Stimulated activated CD4-positive, alpha-beta T cell treated with anti-CD3 and anti-CD28 coated beads, Interleukin-1b, Interleukin-23, amount 100 ng/mL, for 1 hour (primary cell): ENCODE measurements at places on chromosomes 7 and 10.

- no peak for DNase-seq
Measured at GRCh38 chr7:16606704-16607103, 38.9 kb downstream of the ANKMY2 start.

GRCh38 chr7:45990276-45990675 lies 69.2 kb upstream of the IGFBP3 start:
- DNase-seq, result no peak

GRCh38 chr7:157923903-157924630 lies 587.3 kb downstream of the DNAJB6 start:
- no peak for DNase-seq

- no peak for DNase-seq
Measured at GRCh38 chr10:71597821-71598498, 121.6 kb downstream of the C10orf105 start.

DNA sequence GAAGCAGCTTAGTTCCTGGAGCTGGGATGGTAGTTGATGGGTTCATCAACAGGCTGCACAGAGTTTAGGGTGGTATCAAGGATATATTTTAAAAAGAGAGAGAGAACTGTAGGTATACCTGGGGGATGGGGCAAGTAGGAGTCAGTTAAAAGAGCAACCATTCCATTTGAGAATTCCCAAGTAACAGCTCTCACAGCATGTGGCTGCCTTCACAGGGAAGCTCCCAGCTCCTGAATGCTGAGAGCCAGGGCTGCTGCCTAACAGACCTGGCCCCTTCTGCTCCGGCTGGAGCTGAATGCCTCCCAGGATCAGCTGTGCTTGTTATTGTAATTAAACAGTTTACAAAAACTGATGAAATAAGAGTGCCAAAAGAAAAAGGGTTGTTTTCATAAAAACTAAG lies 58.8 kb upstream of the GPR26 start:
- no peak for DNase-seq

- DNase-seq, result no peak
Measured at GRCh38 chr7:131935180-131935579, 378.8 kb upstream of the PODXL start.

GRCh38 chr10:28922127-28922526 lies 244.8 kb downstream of the BAMBI start:
- no peak for DNase-seq

- no peak for DNase-seq
Measured at GRCh38 chr7:50227726-50228125, 76.8 kb upstream of the IKZF1 start.

DNA sequence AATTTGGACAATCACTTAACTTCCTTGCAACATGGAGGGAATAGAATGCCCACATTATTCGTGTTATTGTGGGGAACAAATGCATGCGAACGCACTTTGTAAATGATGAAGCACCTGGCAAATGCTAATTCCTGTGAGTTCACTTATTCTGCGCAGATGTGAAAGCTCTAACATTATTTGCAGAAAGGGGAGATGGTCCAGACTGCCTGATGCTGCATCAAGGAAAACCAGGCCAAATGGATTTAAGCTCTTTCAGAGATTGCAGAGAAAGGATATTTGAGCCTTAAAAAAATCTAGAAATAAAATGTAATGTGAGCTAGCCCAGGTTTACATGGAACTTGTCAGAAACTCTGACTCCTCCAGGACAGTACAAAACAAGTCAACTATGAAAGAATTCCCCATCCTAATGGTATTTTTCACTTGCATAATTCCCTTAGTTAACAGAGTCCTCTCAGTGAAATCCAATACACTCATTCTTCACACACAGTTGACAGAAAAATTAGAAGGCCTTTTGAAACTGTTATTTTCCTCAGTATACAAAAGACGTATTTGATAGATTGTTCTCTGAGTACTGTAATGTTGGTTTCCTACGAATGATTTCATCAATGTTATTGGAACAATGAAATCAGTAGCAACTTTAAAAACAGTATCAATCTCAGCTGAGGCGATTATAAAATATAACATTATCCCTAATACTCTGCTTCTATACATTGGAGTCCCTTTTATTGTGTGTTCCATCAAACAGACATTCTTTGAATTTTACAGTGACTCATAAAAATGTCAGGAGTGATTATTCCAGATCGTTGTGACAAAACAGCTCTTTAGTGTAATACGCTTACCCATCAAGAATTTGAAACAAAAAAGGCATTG lies 136.3 kb upstream of the ANK3 start:
- DNase-seq, result no peak

GRCh38 chr7:18778594-18778993 lies 283.0 kb downstream of the HDAC9 start:
- DNase-seq, result no peak

DNA sequence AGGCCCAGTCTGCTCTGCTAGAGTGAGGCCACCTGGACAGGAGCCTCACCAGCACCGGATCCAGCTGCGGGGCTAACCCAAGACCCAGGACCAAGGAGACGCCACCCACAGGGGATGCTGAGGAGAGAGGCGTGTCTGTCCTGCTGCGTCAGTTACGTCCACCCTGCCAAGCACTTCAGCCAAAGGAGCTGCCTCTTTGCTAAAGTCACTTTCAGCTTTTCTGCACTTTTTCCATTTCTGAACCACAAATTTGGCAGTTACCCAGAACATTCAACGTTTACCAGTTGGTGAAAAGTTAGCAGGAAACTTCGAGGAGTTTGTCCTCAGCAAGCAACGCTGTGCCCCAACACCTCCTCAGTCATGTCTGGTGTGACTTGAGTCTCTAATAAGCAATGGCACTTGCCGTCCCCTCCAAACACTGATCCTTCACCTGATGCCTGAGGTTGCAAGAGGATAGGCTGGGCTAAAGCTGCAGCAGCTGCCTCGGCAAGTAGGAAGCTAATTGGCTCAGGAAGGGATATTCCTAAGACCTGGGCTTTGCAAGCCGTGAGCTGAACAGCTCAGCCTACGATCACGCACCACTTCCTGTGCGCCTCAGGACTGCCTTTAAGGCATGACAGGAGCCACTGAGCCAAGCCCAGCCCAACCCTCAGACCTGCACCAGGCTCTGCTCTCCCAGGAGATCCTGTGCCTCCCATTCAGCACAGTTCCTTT lies 40.1 kb downstream of the KCNH2 start:
- no peak for DNase-seq

GRCh38 chr10:108132303-108132702 lies 967.8 kb upstream of the SORCS1 start:
- DNase-seq, result no peak

GRCh38 chr10:94878649-94879048 lies 59.8 kb upstream of the CYP2C9 start:
- no peak for DNase-seq

- DNase-seq, result no peak
Measured at GRCh38 chr7:122310119-122311021, 5.8 kb upstream of the FEZF1 start.

DNA sequence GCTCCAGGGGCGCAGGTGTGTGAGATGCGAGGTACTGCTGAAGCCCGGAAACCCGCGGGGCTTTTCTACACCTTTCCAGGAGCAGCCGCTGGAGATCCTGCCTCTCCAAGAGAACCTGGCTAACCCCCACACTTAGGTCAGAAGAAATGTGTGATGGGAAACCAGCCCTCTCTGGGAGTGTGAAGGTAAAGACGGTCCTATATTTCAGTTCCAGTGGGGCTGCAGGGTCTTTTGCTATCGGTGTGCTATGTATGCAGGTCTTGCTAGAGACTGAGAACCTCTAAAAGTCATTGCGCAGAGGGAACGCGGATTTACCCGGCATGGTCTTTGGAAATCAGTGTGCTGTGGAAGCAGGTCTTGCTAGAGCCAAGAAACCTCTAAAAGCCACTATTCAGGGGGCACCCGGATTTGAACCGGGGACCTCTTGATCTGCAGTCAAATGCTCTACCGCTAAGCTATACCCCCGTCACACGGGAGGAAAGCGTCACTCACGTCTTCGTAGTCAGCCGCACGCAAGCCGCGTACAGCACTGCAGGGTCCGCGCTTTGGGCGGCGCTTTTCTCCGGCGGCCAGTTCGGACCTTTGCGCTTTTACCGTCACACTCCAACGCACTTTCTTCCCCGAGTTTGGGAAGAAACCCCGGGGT lies 46.0 kb downstream of the ZNF777 start:
- no peak for DNase-seq

DNA sequence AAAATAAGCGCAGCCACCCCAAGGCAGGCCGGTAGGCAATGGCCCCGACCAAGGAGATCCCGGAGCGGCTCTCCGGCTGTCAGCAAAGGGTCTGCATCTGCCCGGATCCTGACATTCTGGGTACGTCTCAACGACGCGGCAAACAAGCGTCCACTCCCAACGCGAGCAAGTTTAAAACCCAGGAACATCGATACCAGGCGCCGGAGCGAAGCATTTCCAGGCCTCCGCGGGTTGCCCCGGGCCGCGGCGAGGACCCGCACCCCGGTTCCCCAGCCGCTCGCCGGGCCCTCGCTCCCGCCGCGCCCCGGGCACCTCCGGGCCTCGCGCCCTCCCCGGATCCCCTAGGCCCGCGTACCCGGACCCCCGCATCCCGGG lies 453 bp downstream of the URGCP start:
- no peak for DNase-seq

GRCh38 chr10:73084209-73084608 lies 12.5 kb downstream of the P4HA1 start:
- no peak for DNase-seq

DNA sequence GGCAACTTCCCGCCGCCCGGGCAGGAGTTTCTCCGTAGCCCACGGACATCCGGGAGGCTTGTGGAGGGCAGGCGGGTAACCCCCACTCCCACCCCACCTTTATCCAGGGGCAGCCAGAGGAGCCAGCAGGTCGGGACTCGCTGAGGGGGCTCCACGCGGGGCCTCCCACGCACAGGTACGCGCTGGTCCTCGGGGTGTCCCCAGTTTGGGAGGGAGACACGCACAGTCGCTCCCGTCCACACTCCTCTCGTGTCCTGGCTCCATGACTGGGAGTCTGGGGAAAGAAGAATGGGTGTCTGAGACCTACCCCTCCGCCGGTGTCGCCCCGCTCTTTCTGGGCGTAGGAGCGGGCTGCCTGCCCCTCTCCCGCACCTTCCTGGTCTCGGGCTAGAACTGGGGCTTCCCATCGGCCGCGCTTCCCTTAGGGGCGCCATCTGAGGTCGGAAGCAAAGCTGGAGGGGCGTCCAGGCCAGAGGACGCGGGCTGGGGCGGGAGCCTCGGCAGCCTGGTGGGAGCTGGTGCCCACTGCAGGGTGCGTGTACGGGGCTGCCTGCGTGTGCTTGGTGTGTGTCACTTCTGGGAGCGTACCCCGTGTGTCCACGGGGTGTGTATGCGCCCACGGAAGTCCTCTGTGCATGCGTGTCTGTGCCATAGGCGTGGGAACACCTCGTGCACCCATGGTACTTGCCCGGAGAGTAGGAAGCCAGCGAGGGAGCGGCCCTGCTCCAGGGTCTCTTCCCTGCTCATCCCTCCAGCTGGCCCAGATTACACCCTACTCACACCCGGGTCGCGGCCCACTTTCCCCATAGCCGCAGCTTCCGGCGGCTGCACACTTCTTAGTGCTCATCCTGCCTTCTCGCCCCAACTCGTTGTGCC lies 73.0 kb upstream of the LEP start:
- no peak for DNase-seq

GRCh38 chr7:20064974-20065862 lies 152.0 kb downstream of the MACC1 start:
- no peak for DNase-seq

- no peak for DNase-seq
Measured at GRCh38 chr7:35894721-35895120, 93.9 kb downstream of the SEPTIN7 start.

DNA sequence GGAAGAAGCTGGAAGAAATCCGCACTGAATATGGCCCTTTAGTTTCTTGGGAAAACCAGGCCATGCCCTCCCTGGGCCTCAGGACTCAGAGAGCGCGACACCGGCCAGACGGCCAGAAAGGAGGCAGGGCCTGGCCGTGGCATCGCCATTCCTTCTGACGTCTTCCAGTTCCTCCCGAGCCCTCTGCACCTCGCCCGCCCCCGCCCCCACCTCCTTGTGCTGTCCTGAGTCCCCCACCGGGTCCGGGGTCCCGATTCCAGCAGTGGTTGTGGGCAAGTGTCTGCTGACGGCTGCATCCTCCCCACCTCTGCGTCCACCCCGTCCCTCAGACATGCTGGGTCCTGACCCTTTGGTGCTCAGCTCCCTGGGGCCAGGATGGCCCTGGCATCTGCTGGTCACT lies 312.1 kb upstream of the SHH start:
- DNase-seq, result no peak

- no peak for DNase-seq
Measured at GRCh38 chr7:74493295-74493694, 39.6 kb downstream of the GTF2IRD1 start.

DNA sequence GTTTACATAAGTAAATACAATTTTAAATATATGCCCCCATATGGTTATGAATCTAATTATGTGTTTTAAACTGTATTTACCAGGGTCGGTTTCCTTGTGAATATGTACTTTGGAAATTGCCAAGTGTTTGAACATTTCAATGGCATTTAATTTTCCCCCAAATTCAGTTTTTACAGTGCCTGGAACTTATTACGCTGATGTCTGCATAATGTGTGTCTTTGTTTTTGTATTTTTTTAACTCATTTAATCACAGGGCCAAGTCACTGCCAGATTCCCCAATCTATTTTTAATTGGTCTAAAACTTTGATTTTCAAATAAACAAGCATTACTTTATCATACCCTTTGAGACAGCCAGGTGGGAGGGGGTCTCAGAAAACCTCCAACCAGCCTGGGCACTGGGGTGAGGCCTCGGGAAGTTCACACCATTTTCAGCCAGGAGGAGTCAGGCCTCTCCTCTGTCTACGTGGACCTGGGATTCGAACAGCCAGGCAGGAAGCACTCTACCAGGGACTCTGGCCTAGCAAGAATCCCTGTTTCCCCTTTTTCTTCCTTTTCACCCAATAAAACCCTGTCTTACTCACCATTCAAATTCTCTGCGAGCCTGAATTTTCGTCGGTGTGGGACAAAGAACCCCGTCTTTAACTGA lies 151.5 kb upstream of the COL1A2 start:
- DNase-seq, result no peak

- DNase-seq, result no peak
Measured at GRCh38 chr7:31699050-31699449, 12.0 kb downstream of the PPP1R17 start.

DNA sequence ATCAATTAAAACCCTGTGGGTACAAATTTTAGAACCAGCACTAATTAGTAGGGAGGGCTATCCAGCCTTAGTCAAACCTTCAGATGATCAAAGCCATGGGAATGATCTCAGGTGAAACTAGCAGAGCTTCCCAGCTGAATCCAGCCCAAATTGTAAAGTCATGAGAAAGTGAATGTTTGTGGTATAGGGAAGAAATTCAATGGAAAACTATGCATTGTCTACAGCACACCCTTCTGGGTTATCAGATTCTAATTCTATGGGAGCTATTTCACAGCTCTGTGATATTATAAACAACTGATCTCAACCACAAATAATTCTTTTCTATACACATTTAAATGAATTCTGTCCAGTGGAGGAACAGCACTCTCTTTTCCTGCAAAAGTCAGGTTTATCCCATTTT lies 24.6 kb upstream of the BMPER start:
- DNase-seq, result no peak

DNA sequence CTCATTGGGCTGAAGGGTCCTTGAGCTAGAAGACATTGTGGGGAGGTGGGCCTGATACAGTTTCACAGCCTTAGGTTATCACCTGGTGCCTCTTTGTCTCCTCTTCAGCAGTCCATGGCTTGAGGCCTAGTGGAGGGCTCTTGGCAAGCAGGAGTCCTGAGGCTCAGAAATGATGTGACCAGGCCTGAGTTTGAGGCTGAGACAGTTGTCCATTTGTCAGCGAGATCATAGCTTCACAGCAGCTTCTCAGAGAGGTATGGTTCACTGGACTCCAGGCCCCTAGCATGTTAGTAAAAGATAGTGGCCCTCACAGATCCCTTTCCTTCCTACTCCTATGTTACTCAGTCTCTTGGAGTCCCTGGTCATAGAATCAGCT lies 19.1 kb downstream of the SUFU start:
- DNase-seq, result no peak
